ENCODE measurements at places on chromosomes 12 and 14.

- no peak for DNase-seq
Measured at GRCh38 chr12:105667973-105668743, 337.7 kb downstream of the C12orf75 start.

DNA sequence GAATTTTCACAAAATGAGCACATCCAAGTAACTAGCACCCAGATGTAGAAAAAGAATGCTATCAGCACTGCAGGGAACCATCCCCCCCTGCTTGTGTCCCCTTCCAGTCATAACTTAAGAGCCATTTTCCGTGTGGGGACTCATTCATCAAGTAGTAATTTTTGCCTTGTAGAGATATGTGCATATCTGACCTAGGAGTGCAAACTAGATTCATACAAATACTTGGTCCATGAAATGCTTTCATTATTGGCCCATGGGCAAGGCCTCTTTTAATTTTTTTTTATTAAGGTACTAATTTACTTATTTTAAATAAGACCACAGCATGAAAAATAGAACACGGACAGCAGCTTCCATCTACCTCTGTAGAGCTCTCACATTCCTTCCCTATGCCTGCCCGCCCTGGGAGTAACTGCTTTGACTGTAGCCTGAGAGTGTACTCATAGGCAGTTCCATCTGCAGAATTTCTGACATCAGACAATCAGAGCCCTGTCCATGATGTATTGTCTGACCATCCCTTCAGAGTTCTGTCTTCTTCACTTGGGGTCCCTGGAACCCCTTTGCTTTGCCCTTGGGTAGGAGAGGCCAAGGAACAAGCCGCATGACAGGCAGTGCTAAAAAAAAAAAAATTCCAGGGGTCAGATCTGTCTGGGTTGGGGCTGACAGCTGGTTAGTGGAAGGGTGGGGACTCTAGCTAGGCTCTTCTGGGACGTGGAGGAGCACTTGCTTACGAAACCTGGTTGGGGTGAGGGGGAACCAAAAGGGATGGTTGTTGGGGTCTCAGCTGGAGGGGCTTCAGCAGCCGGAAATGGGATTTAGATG lies 131.7 kb downstream of the C12orf75 start:
- DNase-seq = no peak

DNA sequence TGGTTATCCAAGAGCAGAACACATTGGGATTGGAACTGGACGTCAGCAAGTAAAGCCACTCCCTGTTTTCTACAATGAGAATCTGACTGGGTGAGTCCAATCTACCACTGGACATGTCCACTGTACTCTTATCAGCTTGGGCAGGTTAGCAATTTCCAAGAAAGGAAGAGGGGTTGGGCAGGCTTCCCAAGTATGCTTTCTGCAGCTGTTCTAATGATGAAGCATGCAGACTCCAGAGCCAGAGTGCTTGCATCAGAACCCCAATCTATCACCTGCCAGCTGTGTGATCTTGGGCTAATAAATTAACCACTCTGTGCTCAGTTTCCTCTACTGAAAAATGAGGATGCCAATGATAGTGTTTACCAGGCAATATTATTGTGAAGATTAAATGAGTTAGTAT lies 92.0 kb downstream of the EMP1 start:
- no peak for DNase-seq

GRCh38 chr12:40907115-40907527 lies 214.9 kb downstream of the CNTN1 start:
- no peak for DNase-seq

DNA sequence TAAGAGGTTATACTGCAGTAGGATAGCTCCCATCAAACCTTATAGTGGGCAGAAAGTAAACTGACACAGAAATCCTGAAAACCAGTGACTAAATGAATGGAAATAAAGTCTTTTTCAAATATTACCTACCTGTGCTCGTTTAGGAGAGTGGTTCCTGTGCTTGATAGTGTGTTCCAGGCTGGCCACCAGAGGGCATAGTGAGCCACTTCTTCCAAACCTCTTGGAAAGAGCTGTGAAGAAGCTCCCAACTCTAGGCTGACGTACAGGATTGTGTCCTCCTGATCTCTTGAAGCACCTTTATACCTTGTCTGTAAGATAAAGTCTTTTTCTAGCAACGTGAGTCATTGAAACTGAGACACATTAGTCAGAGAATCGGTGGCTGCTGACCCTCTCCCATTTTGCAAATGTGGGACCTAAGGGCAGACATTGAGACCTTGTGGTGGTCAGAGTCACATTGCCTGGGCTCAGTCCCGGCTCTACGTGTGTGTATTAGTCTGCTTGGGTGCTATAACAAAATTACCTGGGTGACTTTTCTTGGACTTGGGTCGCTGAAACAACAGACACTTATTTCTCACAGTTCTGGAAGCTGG lies 17.6 kb downstream of the TDP1 start:
- DNase-seq = no peak

Measured in esophagus squamous epithelium (tissue), 5 donors.